Activated CD4-positive, alpha-beta T cell treated with anti-CD3 and anti-CD28 coated beads, Interleukin-2, amount 10 ng/mL, durations not matched to agents 24 days and 14 days (primary cell): ENCODE measurements at places on chromosomes 2 and 18. TPM values are rescaled to one million over a fixed set of nuclear protein-coding genes. Genes with fewer than 3 reads are reported as not detected.

GRCh38 chr2:81528852-81529480 lies 1224.4 kb upstream of the LRRTM1 start:
- DNase-seq: no peak

DNA sequence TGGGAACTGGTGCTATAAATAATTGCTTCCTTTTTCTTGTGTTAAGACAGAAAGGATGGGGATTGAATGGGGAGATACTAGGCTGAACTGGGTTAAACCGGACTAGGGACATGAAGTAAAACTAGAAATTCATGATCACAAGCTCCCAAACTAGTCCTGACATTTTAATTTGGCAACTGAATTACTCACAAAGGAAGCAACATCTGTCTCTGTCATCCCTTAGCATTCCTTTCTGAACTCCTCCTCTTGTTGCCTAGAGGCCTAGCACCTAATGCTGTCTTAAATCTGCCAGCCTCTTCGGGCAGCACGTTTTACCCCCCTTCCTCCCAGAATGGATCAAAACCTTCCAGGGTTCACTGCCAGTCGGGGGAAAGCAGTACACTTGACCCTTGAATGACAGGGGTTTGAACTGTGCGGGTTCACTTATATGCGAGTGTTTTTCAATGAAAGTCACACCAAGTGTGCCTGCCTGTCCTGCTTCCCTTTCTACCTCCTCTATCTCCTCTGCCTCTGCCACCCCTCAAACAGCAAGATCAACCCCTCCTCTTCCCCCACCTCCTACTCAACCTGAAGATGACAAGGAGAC lies 8.2 kb downstream of the KCTD1 start:
- DNase-seq: no peak

GRCh38 chr2:240310645-240311044 lies 124.8 kb upstream of the GPC1 start:
- no peak for DNase-seq

DNA sequence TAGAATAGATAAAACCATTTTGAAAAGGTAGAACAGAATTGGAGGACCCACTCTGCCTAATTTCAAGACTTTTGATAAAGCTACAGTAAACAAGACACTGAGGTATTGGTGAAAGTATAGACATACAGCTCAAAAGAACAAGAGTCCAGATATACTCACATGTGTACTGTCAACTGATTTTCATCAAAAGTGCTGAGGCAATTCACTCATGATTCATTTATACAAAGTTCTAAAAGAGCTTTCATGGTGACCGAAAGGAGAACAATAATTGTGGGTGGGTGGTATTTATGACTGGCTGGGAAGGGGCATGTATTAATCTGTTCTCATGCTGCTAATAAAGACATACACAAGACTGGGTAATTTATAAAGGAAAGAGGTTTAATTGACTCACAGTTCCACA lies 7.3 kb downstream of the MAP4K3 start:
- no peak for DNase-seq

KCNG2 gene
- total RNA-seq: not detected in 2 replicates

UGT1A1 gene
- not detected in 2 replicates for total RNA-seq
